Activated CD4-positive, alpha-beta memory T cell treated with anti-CD3 and anti-CD28 coated beads for 36 hours (primary cell): ENCODE measurements at places on chromosomes 4 and X.

DNA sequence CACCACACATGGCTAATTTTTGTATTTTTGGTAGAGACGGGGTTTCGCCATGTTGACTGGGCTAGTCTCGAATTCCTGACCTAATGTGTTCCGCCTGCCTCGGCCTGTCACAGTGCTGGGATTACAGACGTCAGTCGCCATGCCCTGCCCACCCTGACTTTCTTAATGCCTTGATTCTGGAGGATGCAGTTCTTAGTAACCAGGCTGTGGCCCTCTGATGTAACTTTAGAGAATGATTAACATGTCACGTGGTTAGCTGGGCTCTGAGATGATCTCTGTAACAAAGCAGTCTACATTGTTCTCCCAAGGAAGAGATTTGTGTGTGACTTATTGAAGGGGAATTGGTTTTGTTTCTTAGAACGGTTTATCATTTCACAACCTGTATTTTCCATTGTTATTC, 30.6 kb downstream of the ANK2 start:
- no peak for DNase-seq

- no peak for DNase-seq
Observed at GRCh38 chr4:184641451-184641850, 7.8 kb downstream of the CASP3 start.

GRCh38 chr4:84767168-84767567, 184.2 kb downstream of the CDS1 start:
- no peak for DNase-seq

GRCh38 chrX:1481636-1482529, 29.2 kb upstream of the ASMTL start:
- peak; percentile 88 for DNase-seq

- no peak for DNase-seq
Observed at GRCh38 chrX:698206-698605, 67.6 kb downstream of the SHOX start.

DNA sequence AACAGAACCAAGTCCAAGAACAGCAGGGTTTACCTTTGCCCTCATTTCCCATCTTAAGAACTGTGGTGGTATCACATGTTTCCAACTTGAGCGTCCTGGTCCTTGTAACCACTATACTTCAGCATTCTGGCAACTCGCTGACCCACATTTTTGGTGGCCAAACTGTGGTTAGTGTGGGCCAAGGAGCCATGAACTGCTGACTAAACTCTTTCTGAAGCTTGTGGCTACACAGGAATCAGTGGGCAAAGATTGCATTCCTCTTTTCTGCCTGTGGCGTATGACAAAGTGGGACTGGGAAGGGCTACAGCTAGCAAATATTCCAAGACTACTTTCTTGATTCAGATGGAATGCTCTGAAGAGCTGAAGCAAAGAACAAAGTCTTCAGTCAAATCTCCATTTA, 106.3 kb upstream of the MID1 start:
- no peak for DNase-seq

DNA sequence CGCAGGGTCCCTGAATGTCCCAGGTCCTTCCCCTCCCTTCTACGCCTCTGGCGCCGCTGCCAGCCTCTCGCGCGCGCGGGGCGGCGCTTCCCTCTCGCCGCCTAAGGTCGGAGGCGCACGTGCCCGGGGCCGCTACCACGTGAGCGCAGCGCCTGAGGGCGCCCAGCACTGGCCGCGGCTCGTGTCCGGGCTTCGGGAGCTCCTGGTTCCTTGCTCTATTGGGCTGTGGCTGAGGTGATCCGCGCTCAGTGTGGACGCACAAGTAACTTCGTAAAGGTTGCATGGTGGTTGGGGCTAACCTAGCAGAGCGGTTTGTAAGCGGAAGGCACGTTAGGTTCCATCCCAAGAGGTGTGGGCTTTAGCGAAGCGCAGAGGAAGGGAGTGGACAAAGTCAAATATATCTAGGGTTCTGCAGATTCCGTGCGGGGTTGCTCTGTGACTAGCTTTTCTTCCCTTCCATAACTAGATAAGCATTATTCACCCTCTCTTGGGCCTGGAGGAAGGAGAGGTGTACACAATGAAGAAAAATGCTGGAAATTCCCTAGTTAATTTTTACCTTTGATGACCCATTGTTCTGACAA, 1.8 kb downstream of the TLL1 start:
- DNase-seq = no peak

DNA sequence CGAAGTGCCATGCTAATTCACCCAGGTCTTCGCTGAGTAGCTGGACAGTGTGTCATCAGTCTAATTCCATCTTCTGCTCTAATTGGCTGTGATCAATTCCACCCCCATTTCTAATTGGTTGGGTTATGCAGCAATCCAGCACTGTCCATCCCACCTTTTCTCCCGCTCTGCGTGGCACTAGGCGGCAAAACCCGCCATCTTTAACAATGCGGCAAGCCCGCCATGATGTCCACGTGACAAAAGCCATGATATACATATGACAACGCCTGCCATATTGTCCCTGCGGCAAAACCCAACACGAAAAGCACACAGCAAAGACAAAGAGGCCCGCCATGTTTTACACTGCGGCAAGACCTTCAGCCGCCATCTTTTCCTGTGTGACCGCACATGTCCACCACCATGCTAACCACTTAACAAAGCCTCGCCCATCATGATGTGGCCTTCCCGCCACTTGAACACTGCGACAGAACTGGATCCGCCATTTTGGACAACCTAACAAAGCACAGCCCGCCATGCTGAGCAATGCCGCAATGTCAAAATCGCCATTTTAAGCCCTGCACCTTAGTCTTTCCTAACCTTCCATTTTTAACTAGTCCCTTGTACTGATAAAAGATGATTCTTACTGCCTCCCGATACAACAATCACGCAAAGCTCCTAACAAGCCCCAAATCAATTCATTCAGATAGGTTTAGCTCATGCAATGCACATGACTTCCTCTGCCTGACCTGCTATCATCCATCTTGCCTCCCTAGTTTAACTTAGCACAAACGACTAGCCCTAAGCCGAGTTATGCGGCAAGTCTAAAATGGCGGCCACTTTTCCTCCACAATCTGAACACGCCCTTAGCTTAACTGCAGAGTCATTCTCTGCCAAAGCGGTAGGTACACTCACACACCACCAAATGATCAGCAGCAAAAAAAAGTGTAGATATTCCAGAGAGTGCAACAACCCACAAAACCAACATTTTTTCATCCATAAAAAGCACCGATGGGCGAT, 288.3 kb downstream of the CHIC1 start:
- no peak for DNase-seq

- DNase-seq = no peak
Observed at GRCh38 chr4:124206779-124207605, 505.5 kb downstream of the ANKRD50 start.

DNA sequence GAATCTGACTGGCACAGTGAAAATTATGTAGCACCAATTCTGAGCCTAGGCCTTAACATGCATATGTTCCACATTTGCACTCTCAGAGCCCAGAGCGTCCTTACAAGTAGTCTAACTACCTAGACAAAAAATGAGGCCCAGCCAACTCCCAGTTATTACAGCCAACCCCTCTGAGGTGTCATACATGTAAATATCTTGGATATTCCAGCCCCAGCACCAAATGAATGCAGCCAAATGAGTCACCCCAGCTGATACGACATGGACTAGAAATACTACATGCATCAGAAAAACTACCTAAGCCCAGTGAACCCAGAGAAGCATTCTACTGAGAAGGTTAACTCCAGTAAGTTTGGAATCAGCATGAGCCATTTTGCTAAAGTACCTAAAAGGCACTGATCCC, 145.1 kb downstream of the STPG2 start:
- no peak for DNase-seq

GRCh38 chr4:169225058-169225751, 45.6 kb downstream of the SH3RF1 start:
- DNase-seq = no peak

DNA sequence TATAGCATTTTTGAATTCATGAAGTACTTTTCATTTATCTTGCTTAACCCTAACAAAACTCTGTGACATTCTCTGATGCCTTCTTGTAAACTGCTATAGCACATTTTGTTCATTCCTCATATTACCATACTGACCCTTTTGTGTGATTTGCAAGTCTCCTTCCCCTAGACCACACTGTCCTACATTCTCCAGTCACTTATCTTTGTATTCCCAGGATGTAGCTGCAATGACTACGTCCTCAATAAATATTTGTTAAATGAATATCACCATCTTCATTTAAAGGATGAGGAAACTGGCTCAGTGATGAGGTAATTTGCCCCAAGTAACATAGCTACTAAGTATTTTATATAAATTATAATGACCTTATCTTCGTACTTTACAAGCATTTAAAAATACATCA, 11.9 kb downstream of the HUWE1 start:
- DNase-seq = no peak

DNA sequence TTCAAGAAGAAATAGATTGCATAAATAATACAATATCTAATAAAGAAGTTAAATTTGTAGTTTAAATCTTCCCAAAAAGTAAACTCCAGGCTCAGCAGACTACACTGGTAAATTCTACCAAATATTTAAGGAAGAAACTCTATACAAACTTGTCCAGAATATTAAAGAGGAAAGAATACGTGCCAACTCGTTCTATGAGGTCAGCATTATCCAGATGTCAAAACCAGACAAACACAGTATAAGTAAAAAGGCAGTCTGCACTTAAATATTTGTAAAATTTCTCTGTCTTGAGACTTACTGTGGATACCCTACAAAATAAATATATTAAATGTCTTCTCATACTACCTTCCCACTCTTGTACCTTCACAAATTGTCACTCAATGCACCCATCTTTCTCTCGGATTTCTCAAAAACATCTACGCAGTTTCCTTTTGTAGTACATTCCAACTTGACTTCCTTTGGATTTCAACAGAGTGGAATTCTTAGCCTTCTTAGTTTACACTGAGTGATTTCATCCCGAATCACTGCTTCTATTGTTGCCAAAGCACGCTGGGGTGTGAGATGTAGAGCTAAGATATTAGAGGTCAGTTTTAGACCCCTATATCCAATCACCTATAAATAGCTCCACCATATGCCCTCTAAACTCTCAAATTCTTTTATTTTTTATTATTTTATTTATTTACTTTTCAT, 71.6 kb upstream of the MAB21L2 start:
- DNase-seq = no peak

- no peak for DNase-seq
Observed at GRCh38 chrX:40054793-40055192, 43.0 kb downstream of the BCOR start.

DNA sequence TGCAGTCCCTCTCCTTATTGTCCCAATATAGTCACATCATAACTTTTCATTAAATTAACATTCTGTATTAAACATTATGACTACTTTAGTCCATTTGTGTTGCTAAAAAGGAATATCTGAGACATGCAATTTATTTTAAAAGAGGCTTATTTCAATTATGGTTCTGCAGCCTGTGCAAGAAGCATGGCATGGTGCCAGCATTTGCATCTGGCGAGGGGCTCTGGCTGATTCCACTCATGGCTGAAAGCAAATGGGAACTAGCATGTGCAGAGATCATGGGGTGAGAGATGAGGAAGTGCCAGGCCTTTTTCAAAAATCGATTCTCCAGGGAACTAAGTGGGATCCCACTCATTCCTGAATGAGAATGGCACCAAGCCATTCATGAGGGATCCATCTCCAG, 476.3 kb upstream of the RPS6KA3 start:
- DNase-seq = no peak

- no peak for DNase-seq
Observed at GRCh38 chr4:123869286-123870215, 473.0 kb downstream of the SPRY1 start.

GRCh38 chrX:45885931-45886330, 659.3 kb downstream of the ZNF674 start:
- DNase-seq = no peak

DNA sequence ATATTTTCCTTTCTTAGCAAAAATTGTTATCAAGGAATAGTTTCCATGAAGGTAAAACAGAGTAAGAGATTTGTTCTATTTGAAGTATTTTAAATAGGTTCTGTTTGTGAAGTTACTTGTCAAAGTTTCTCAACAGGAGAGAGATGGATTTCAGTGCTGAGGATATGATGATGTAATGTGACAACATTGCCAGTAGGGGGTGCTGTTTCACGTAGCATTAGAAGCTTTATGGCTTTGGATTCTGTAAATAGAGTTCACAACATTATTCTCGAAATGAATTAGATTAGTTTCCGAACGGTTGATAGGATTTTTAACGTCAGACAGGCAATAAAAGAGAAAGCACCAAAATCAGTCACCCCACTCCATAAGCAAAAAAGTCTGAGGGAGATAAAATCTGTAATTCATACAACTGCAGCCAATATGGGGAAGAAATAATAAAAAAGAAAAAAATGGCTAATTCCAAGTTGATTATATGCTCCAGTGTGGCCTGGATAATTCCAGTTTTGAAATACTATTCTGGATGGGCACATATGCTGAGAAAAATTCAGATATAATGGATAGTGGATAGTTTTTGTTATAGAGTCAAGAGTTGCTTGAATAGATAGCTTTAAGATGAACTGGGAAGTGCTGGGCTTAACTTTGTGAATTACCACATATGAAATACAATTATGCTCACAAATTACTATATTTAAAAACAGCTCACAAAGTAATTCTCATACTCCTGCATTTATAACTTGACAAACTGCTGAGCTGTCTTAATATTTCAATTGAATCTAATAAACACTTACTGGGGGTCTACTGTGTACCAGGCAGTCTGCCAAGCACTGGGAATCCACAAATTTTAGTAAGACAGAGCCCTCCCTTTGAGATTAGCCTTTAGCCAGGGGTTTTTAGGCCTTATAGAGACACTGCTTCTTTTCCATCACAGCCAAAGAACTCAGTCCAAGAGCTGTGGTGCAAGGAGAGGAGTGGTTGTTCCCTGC, 109.1 kb downstream of the GPAT3 start:
- peak; percentile 16 for DNase-seq

GRCh38 chr4:139859876-139860275, 194.3 kb downstream of the MGST2 start:
- DNase-seq = no peak

- DNase-seq = no peak
Observed at GRCh38 chrX:135307171-135307570, 2.1 kb upstream of the ETDC start.

GRCh38 chr4:57055886-57056285, 54.3 kb downstream of the IGFBP7 start:
- DNase-seq = no peak

DNA sequence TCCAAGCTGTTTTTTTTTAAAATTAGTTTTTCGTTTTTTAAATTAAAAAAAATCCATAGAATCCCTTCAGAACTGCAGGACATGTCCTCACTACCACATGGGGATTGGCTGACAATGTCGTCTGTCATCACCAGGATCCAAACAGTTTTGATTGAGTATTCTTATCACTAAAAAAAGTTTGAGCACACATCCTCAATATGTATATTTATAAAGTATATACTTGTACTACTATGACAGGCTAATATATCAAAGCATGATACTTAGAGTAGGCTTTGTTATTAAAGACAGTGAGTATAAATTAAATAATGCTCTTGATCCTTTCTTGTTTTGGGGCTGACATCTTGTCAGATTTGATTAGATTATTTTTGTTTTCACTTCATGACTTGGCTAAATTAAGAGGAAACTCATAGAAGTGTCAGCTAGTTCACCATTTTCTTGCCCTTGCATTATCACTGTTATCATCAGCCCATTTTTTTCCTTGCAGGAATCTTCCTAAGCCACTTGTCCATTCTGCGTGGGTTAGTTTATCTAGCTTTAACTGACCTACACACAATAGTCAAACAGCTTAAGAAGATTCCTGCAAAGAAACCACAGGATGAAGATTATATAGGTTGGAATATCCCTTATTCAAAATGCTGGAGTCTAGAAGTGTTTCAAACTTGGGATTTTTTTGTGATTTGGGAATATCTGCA, 92.8 kb downstream of the AMMECR1 start:
- no peak for DNase-seq
